ENCODE measurements at places on chromosomes 2 and 18.

DNA sequence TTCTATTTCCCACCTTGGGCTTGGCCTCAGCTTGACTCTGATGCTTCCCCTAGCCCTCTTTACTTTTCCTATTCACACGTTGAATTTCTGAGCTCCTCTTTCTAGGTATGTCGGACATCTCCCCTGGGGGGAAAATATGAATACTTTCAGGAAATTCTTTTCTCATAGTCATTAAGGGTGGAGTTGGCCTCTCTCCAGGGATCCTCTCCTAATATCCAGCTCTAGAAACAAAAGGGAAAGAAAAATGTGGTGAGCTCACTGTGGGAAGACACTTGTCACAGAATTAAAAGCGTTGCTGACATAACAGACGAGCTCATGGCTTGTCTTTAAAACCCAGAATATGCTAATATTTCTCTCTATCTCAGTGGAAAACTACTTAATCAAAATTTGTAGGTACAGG is 132.7 kb upstream of the MEX3C start:
- DNase-seq: no peak

DNA sequence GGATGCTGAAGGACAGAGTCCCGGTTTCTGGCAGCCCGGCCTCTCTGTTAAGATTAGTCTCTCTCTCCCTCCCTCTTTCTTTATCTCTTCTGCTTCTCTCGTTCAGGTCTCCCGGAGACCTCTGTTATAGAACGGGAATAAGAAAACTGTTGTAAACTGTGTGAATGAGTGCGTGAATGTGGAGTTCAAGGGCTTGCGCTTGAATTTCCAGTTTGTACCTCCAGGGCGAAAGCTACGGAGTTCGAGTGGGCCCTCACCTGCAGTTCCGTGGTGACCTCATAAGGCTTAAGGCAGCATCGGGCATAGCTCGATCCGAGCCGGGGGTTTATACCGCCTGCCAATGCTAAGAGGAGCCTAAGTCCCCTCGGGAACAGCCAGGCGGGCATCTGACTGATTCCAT is 26.4 kb downstream of the SKA1 start:
- DNase-seq: no peak

DNA sequence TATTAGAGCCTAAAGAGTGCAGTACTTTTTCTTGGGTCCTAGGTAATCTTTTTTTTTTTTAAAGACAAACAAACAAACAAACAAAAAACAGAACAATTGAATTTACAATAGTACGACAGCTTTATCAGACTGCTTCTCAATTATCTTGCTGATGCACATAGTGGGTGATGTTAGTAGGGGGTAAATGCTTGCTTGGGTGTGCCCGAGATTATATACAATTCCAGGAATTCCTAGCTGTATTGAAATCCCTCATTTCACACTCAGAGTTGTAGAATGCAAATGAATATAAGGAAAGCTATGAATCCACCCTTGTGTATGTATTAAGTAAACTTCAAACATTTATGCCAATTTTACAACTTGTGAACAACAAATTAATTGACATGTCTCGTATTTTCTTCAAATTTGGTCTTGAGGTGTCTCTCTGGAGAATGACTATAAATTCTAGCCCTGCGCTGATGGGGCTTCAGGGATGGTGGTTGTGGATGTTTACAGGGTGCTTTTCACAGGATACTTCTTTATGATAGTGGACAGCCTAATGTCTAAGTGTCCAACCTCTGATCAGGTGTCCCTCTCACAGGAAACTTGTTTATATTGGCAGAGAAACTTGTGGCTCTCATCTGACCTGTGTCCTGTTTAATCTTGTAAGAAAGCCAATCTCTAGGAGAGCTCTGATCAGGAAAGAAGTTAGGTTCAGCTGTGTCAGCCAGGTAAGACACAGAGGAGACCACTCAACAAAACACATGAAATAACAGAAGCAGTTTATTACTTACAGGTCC is 61.9 kb upstream of the SLC39A10 start:
- DNase-seq: no peak

DNA sequence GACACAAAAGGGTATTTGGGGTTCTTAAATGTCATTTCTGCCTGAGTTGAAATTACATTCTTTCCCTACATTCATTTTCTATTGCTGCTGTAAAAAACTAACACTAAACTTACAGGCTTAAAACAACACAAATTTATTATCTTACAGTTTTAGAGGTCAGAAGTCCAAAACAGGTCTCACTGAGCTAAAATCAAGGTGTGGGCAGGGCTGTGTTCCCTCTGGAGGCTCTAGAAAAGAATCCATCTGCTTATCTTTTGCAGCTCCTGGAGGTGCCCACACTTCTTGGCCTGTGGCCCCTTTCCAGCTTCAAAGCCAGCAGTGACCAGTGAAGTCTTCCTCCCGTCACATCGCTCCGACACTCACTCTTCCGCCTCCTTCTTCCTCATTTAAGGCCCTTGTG is 23.2 kb upstream of the SLC1A4 start:
- no peak for DNase-seq

DNA sequence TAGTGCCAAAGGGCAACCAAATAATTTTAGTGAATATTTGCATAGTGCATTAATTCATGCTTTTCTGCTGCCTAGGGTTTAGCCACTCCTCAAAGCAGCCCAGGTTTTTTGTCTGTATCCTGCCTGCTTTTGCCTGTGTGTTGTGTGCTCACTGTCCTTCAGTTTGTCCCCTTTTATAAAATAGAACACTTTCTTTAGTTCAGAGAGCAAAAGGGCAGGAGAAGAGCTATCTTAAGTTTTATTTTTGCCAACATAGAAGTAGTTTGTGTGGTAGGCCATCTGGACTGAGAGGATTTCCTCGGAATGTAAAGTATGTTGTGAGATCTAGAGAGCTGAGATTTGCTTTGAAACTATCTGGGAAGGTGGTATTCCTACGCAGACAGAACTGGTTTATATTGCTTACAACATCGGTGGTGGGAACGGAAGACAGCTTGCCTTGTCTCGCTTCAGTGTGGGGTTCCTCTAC is 64.9 kb downstream of the EML4 start:
- no peak for DNase-seq

DNA sequence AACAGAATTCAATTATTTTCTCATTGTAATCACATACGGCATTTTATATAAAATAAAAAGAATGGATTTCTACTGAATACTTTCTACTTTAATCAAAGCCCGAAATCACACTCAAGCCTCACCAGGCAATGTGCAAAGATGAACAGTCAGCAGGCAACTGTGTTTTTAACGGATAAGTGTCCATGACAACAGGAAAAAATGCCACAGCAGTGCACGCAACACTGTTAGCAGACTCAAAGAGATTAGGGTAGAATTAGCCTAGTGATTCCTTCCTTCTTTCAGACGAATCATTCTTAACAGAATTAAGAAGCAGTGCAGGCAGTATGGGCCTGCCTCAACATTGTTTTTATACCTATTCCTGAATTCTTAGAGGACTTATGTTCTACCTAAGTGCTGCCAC is 135.6 kb downstream of the CDH2 start:
- DNase-seq: no peak

DNA sequence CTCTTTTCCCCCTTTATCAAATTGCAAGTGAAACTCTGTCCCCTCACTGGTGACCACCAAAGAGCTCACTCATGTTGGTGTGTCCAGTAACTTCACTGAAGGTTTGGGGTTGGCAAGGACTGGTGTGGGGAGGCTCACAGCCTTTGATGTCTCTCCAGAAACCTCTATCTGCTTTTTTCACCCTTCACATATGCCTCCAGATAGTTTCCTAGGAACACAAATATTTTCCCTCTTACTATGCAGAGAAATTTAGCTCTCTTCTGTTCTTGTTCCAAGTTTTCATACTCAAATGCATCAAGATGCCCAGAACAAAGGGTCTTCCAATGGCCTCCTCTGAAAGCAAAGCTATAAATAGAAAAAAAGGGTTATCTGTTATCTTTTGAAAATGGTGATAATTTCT is 20.7 kb downstream of the DTNA start:
- DNase-seq: no peak

DNA sequence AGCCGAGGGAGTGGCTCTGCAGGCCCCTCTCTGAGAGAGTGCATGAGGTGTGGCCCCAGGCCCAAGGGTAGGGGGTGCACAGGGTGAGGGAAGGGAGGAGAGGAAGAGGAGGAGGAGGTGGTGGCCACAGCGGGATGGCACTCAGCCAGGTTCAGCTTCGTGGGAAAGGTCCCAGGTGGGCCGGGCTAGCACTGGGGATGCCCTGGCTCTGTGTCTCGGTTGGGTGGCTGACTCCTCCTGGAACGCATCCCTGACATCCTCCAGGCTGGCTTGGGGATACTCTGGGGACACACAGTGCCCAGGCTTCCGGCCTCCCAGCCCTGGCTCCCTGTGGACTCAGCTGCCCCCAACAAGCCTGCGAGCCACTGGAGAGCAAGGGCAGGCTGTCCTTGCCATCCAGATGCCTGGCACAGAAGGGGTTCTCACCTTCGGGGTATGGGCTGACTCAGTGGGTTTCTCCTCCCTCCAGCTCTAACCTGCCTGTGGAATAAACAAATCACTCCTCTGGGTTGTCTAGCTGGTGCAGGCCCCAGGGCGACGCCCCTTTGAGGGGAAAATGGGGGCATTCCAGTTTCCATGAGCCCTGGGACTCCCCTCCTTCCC is 582 bp upstream of the ZAP70 start:
- peak; percentile 71 for DNase-seq

DNA sequence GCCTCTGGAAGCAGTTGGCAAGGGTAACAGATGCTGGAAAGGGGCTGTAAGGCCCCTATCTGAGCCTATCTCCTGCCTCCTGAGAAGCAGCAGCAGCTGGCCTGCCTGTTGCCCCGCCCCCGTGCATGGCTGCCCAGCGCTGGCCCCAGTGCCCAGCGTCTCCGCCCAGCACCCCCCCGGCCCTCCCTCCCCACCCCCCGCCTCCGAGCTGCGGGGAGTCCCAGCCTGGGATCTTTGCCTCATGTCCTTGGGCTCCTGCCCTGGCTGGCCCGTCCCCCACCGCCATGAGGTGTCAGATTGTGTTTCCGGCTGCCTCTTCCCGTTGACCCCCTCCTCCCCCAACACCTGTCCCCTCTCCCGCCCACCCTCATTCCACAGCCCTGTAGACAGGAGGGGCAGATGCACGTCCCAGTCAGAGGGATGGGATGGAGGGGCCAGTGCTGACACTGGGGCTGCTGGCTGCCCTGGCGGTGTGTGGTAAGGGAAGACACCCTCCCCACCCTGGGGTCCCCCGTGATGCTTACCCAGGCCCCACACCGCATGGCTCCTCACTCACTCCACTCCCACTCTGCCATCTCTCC is at the start of gene CHRND:
Gene CHRND (plus strand): TSS at position 370 of the 581 bp plus-strand sequence. CDS start 56 bp downstream, at position 426.
- DNase-seq: no peak

DNA sequence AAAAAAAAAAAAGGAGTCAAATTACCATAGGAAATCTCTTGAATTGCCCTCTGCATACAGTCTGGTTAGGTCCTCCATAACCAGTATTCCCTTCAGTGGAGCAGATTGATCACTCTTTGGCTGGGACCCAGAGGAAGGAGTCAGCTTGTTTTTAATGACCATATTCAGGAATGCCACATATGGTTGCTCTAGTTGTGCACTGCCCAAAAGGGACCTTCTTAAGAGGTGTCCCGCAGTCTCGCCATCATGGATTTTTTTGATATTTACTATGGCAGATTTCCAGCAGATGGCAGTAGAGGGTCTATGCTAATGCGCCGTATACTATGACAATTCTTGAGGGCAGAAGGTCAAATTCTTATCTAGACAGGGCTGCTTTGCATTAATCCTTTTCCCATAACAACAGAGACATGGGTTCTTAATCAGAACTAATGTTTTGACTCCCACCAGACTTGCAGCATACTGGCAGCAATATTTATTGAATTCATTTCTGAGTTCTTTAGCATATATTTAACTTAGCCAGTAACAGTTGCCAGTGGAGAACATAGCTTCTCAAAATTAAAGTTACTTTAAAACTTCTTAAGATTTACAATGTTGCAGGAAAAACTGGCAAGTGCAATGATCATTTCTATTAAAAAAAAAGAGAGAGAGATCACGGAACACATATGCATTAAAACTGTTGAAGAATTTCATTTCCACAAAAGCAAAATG is 31.8 kb upstream of the INPP4A start:
- DNase-seq: peak; percentile 58

DNA sequence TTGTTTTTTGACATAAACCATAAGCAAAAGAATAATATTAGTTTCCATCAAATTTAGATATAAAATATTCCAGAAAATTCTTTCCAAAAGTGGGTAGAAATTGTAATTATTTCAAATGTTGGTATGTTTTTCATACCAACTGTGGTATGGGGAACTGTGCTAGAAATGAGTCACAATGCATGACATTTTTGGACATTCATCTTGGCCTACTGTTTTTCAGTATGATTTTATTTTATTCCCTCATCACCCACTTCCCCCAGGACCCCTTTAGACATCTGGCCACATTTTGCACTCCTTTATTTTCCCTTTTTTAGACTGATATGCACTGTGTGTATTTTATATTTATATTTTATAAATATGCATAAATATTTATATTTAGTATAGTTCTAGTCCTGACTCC is 97.1 kb downstream of the DPP4 start:
- no peak for DNase-seq

DNA sequence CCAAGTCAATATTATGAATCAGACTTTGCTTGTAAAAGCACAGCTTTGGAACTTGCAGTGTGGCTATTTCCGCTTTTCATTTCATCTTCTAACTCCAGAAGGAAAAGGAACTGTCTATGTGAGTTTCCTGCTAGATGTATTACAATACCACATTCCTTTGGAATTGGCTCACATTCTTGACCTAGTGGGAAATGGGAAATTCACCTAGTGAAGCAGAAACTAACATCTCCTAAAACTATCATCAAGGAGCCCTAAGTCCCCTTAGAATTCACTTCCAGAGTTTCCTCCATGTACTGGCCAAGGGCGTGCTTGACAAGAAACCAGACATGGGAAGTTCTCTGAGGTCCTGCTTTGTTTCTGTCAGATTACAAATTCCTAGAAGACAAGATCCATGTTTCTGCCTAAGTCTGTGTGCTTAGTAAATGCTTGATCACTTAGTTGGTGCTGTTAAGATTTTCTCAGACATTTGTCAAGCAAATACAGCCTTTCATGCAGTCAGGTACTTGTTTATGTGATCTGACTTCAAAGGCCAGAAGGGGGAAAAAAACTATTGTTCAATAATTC is 275.7 kb upstream of the FN1 start:
- DNase-seq: no peak

GRCh38 chr2:200279857-200280256 is 26.6 kb upstream of the SPATS2L start:
- no peak for DNase-seq

DNA sequence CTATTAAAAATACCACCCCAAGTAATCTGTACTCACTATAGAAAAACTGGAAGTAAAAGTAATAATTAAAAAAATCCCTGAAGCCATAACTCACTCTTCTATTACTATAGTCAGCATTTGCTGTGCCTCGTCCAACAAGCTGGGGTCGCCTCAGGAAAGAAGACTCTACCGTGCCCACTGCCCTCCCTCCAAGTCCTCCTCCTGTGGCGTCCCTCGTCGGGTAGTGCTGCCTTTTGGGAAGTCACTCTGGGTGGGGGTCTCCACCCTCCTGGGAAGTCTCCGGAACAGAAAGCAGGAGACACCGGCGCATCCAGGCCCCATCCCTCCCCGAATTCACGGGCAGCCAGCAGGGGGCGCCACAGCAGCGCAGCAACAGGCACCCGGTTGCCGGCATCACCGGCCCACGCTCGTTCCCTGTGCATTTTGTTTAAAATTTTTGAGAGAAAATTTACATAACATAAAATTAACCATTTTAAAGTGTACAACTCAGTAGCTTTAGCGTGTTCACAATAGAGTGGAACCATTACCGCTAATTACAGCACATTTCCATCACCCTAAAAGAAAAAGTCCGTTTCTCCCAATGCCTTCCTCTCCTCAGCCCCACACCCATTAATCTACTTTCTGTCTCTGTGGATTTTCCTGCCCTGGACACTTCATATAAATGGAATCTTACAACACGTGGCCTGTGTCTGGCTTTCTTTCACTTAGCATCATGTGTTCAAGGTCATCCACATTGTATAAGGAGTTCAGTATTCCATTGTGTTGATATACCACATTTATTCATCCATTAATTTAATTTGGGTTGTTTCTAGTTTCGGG is 62.2 kb downstream of the ADNP2 start:
- peak; percentile 78 for DNase-seq
